ENCODE measurements at places on chromosomes 11 and 22. TPM values are rescaled to one million over a fixed set of nuclear protein-coding genes. Genes with fewer than 3 reads are reported as not detected.

GRCh38 chr22:47659467-47660223 lies 897.2 kb downstream of the TBC1D22A start:
- no peak for DNase-seq

GRCh38 chr11:35235936-35236666 lies 97.1 kb downstream of the CD44 start:
- no peak for DNase-seq

GRCh38 chr11:72321381-72321996 lies 77.5 kb upstream of the PHOX2A start:
- no peak for DNase-seq

GRCh38 chr22:30204742-30205111 lies 41.8 kb downstream of the LIF start:
- no peak for DNase-seq

- peak; percentile 74 for DNase-seq
These were observed 67.1 kb upstream of the WNT7B start for GRCh38 chr22:46043816-46044620.

DNA sequence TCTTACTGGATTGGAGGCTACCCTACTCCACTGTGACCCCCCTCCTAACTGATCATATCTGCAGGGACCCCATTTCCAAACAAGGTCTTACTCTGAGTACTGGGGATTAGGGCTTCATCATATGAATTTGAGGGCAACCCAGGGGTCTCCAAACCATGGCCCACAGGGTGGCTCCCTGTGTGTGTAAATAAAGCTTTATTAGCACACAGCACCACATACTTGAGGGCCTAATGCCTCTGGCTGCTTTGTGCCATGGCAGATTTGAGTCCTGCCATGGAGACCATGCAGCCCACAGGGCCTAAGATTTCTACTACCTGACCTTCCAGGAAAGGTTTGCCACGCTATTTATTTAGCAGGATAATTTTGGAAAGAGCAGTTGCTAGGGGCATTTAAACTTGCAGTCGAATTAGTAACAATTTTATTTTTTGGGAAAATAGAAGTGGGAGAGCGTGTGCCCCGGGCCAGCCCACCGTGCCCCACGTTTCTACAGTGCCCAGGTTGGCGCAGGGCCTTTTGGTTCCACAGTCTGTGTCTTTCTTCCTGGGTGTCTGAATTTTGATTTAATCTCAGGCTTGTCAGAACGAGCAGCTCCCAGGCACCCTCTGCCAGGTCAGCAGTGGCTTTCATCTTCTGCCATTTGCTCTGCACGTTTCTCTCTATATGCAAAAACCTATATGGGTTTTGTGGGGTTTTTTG lies 92.3 kb downstream of the KCNQ1 start:
- no peak for DNase-seq

KRTAP5-8 gene
- not detected for total RNA-seq

NAALAD2 gene
- 2.6 TPM for total RNA-seq

PIWIL4 gene
- total RNA-seq = 2.9 TPM

RIMBP3B gene
- total RNA-seq = 0.09 TPM

TANGO2 gene
- 37.8 TPM for total RNA-seq

Measured in upper lobe of right lung (tissue), 1 donor.